ENCODE measurements at places on chromosomes 16 and 17. TPM values are rescaled to one million over a fixed set of nuclear protein-coding genes. Genes with fewer than 3 reads are reported as not detected.

DNA sequence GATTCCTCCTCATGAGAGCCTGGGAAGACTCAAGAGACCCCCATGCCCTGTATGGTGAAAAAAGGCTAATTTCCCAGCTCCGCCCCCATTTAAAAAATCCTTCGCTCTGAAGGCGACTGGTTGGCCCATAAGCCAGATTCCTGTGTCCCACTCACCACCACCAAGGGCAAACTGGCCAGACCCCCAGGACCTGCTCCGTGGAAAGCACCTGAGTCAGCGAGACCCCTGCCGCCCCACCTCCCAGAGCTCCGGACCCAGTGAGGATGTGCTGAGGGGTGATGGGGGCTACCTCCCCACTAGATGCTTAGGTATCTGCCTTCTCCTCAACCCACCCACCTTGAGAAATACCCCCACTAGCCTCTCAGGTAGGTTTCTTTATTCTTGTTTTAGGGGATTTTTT is 42.2 kb downstream of the RBFOX3 start:
- no peak for DNase-seq

Gene HOXB9
- 33.2 TPM for total RNA-seq

GRCh38 chr16:24989494-24989893 is 25.7 kb downstream of the ARHGAP17 start:
- DNase-seq, result no peak

Gene HSD17B1
- 3.6 TPM for total RNA-seq

Gene PRR15L
- 12.2 TPM for total RNA-seq

GRCh38 chr17:32833076-32833475 is 43.8 kb downstream of the MYO1D start:
- no peak for DNase-seq

- no peak for DNase-seq
These were observed 8.1 kb downstream of the PHKB start for GRCh38 chr16:47469227-47469626.

DNA sequence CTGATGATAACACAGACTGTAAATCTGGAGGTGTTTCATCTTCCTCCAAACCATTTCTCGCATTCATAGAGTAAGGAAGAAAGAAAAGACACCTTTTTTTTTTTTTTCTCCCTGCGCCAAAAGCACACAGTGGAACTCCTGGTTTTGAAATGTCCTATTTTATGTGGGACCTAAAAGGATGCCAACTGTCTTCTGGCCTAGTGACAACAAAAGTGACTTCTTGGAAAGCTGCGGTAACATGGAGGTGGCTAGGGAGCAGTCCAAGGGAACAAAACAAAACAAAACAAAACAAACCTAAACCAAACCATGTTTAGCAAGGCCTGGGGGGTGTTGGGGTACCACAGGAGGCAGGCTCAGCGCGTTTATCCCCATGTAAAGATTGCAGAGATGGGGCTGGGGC is 174.8 kb downstream of the XYLT1 start:
- no peak for DNase-seq
